Activated T-cell treated with anti-CD3 and anti-CD28 coated beads for 1 hour (primary cell): ENCODE measurements at places on chromosomes 13 and 19.

DNA sequence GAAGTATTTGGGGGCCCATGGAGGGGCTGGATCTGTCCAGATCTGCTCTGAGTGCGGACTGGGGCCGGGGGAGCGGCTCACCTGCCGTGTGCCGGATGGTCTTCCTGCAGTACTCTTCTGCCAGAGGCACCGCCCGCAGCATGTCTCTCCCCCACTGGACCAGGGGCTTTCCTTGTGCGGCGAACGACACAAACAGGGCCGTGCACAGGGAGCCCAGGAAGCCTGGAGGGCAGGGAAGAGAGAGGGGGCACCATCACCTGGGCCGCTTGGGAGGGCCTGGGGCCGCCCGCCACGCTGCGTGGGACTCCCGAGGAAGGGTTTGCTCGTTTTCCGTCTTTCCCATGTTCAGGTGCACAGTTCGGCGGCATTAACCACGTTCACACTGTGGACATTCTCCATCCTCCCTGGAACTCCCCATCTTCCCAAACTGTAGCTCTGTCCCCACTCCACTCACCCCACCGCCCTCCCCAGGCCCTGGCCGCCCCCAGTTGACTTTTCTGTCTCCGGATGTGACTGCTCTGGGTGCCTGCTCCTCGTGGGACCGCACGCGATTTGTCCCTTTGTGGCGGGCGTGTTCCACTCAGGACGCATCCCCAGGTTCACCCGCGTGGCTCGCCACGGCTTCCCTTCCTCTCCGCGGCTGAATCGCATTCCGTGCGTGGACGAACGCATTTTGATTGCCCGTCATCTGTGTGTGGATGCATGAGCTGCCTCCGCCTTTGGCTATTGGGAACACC lies 24.2 kb downstream of the ADPRHL1 start:
- no peak for DNase-seq

- DNase-seq, result no peak
Measured at GRCh38 chr13:79360095-79360494, 46.0 kb downstream of the RBM26 start.

DNA sequence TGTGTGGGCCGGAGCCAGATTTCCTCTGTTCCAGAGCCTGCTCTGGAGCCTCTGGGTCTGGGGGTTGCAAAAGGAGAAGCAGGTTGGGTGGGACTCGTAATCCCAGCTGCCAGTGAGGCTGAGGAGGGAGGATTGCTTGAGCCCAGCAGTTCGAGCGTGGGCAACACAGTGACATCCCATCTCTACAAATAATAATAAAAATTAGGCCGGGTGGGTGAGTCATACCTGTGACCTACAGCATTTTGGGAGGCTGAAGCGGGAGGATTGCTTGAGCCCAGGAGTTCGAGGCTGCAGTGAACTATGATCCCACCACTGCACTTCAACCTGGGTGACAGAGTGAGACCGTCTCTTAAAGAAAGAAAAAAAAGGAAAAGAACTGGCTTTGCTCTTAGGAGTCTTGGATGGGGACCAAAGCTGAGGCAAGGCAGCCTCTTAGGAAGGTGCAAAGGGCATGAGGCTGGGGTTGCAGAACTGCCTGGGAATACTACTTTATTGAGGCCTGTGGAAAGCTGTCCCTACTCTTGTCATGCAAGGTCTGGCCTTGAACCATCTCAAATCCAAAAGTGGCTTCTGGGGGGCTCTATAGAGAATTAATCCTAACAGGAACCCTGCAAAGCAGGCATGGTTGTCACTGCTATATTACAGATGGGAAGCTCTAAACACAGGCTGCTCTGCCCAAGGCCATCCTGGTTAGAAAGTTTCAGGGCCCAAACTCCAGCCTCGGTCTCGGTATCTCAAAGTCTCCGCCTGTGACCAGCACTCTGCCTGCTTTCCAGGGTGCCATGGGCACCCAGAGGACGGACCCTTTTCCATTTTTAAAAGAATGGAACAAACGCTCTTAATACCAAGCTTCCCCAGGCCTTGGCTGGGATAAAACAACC lies 880 bp upstream of the C19orf12 start:
- DNase-seq, result no peak

DNA sequence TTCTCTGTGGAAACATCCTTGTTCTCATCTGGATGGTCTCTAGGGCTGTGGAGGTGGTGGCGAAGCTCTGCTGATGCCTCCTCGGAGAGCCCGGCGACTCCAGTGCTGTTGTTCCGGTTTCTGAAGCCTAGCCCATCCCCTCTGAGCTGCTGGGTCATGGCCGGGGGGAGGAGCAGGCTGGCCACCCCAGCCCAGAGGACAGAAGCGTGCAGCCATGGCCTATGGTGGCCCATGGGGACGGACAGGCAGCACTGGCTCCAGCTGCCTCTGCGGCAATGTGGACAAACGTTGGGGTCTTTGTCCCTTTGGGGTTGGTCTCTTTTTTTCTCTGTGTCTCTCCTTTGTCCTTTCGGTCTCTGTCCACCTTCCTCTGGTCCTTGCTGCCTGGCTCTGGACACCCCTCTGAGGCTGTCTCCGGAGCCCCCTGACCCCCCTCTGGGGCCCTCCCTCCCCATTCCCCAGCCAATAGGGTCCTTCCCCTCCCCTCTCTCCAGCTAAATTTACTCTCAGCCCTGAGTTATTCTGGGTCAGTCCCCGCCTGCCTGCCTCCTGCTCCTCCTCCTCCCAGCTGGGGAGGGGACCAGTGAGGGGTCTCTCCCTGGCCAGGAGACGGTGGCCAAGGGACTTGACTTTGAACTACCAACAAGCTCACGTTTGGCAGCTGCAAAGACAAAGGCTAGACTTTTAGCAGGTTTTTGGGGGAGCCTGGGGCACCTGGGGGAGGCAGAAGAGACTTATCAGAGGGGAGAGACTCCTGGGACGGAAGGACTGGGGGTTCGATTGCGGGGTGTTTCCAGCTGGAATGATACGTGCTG lies at the start of gene HRC:
TSS of gene HRC (minus strand) at position 392 of the 815 bp plus-strand sequence. CDS start at position 233, 159 bp downstream.
- no peak for DNase-seq

DNA sequence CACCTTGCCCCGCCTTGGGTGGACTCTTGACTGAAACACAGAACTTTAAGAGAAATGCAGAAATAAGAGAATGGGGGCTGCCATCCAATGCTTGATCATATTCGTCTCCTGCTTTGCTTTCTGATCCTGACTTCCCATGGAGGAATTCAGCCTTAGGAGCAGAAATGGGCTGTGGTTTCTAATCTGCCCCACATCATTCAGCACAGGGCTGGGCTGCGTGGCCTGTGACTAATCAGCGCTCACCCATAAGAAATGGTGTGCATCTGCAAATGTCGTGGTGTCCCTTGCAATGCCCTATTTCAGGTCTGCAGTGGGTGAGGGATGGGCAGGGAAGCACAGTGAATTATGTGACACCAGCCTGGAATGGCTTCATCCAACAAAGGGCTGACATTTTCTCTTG lies 60.7 kb upstream of the URI1 start:
- DNase-seq, result no peak

DNA sequence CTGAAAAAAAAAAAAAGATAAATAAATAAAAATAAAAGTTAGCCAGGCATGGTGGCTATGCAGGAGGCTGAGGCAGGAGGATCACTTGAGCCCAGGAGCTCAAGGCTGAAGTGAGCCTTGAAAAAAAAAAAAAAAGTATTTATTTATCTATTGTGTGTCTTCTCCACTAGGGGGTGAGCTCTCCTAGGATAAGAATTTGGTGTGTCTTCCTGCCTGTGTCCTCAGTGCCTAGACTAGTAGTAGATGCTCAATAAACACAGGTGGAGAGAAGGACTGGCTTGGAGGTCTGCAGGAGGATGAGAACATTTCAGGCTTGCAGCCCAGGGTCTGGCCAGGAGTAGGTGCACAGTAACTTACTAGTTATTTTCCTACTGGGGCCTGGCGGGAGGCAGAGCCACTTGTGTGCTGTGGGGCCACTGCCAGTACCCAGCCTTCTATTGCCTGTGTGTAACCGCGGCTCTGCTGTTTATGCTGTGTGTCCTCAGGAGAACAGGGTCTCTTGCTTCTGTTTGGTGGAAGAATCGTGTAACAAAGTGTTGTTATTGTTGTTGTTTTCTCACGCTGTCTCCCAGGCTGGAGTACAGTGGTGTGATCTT lies 5.4 kb downstream of the LMTK3 start:
- DNase-seq, result no peak

DNA sequence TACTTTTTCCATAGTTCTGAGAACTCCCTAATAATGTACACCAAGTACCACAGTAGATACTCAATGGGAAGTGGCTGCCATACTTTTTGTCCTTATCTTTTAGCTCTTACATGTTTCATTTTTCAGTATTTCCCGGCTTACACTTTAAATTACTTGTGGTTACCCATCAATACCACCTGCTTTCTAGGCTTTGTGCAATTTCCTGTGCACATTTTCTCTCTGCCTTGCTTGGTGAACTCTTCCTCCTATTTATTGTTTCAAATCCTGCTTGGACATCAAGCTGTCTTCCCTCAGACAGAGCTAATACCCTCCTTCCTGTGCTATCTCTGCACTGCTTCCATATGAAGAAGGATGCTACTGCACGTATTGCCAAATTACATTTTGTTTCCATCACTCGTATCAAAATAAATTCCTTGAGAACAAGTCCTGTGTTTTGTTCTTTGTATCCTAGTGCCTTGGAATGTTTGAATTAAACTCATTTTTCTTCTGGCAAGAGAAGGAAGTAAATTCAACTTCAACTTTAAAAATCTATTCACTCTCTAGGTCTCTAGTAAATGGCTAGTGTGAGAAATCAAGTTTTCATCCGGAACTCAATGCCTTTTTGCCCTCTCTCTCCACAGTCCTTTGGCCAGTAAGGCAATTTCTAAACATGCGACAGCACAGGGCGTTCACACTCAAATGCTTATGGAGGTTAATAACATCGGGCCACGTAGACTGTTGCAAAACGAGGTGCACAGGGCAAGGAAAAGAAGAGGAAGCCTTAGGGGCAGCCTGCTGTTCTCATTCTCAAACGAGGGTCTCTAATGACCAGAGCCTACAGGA lies 5.6 kb downstream of the ZAR1L start:
- no peak for DNase-seq

GRCh38 chr13:98201984-98202383 lies 24.9 kb upstream of the RNF113B start:
- DNase-seq, result no peak

DNA sequence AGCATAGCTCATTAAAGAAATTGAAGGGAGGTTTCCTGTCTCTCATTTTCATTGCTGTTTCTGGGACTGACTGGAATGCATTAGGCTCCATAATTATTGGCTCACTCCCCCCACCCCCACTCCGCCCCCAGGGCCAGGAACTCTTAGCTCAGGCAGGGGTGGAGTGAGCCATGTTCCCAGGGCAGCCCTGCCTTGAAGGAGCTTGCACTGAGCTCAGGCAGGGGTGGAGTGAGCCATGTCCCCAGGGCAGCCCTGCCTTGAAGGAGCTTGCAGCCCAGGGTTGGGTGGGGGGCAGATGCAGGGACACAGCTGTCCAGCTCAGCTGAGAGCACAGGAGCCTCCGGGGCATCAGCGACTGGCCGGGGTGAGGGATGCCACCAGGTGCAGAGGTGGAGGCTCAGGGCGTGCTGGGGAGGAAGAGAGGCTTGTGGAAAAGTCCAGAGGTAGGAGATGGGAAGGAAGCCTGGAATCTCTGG lies 39.1 kb upstream of the TFDP1 start:
- no peak for DNase-seq

DNA sequence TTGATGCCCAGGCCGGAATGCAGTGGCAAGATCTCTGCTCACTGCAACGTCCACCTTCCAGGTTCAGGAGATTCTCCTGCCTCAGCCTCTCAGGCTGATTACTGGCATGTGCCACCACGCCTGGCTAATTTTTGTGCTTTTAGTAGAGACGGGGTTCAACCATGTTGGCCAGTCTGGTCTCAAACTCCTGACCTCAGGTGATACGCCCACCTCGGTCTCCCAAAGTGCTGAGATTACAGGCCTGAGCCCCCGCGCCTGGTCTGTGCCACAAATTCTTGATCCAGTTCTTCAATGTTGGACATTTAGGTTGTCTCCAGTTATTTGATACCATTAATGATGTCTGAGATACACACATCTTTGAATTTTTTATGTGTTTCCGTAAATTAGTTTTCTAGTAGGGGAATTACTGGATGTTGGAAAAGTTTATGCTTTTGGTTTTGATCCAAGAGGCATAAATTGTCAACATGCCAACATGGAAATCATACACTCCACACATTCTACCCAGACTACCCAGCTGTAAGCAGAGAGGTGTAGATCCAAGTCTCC lies 525 bp upstream of the COG3 start:
- DNase-seq, result no peak
